ENCODE measurements at places on chromosomes 3 and 15.

GRCh38 chr3:104596551-104596950 lies 770.2 kb upstream of the ALCAM start:
- peak; percentile 25 for DNase-seq

DNA sequence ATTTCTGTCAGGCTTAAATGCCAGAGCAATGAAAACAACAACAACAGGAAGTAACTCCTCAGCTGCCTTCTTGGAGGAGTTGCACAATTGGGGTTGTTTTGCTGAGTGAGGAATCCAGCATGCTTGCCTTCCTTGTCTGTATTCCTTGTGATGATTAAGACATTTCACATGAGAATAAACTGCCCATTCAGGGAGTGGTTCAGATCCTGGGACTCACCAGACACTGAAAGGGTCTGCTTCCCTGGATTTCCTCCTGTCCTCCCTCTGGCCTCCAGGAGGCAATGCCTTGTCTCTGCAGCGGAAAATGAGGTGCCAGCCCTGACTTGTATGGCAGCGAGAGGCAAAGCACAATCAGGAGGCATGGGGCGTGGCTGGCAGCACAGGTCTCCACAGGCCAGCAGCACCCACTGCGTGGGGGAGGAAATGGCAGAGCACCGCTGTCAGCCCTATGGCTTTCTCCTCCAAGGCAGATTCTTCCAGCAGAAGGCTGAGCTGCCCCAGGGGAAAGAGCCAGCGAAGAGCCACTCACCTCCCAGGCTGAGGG lies 41.5 kb downstream of the RBP2 start:
- DNase-seq = peak; percentile 64

- no peak for DNase-seq
Observed at GRCh38 chr3:188367678-188368077, 213.7 kb downstream of the LPP start.

DNA sequence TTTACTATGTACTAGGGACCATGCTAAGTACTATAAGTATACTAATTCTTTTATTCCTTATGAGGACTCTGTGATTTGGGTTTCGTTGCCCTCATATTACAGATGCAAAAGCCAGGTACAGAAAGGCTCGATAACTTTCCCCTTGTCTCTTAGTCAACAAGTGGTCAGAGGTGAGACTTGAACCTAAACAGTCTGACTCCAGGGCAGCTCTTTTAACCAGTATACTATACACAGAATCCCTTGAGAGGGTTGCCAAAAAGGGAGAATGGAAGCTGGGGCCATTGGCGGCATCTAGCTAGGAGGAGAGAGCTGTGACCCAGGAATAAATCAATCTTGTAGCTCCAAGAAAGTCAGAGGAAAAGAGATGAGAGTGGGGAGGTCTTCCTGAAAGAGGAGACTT lies 92.4 kb downstream of the TOP2B start:
- DNase-seq = no peak

- no peak for DNase-seq
Observed at GRCh38 chr3:40925231-40925630, 274.1 kb upstream of the CTNNB1 start.

GRCh38 chr15:100330221-100330620 lies 11.6 kb downstream of the ADAMTS17 start:
- DNase-seq = no peak

DNA sequence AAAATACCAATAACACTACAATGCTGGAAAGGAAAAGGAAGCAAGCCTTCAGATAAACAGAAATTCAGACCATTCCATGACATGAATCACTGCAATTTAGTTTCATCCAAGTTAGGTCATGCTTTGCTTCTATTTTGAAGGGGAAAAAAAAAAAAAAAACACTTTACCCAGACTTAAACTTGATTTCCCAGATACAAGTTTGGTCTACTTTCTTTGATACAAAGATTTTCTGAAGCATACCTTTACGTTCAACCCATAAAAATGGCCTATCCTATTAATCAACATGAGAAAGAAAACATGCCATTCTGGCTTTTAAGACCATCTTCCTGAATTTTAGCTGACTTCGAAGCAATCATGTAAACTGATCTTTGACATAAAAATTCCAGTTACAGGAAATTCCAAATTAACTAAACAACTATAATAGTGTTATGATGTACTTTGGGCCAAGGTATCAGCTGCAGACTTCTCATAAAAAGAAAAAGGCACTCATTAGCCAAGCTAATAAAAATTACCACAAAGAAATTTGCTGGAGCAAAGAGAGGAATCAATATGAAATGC lies 12.6 kb downstream of the OSBPL10 start:
- DNase-seq = no peak

- DNase-seq = no peak
Observed at GRCh38 chr3:182948305-182948704, 32.0 kb downstream of the DCUN1D1 start.

DNA sequence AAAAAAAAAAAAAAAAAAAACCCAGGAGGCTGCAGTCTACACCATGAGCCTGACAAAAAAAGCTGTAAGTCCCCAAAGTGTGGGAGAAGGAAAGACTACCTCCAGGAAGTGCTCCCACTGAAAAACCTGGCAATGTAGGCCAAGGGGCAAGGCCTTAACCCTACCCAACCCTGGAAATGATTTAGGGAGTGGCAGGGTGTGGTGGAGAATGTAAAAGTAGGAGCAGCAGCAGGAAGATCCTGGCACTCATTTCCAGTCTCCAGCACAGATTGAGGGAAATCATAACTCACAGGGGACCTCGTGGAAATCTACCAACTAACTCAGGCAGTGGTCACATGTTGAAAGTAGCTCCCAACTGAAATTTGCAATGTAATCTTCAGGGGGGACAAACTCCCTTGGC lies 839.5 kb downstream of the EPHA3 start:
- peak; percentile 1 for DNase-seq

DNA sequence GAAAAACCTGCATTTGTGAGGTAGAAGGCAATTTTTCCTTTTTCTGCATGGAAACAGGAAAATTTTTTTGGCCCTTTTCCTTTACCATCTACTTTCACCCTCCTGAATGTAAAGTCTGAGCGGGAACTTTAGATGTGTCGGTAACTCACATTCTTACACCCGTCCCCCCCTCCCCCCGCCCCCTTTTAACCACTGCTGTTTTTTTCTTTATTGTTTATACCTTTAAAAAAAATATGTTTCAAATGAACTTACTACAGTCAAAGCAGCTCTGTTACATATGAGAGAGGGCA lies 487 bp upstream of the HES1 start:
- peak; percentile 50 for DNase-seq

- no peak for DNase-seq
Observed at GRCh38 chr3:105800320-105800719, 68.5 kb downstream of the CBLB start.

GRCh38 chr3:115766587-115767482 lies 143.5 kb downstream of the GAP43 start:
- no peak for DNase-seq

- DNase-seq = no peak
Observed at GRCh38 chr3:170477395-170477794, 58.7 kb downstream of the CLDN11 start.

- DNase-seq = no peak
Observed at GRCh38 chr3:18239674-18240073, 185.5 kb downstream of the SATB1 start.

GRCh38 chr15:66454143-66454542 lies 43.4 kb downstream of the SNAPC5 start:
- no peak for DNase-seq

GRCh38 chr3:12384451-12385233 lies 95.8 kb downstream of the PPARG start:
- no peak for DNase-seq

GRCh38 chr15:58070801-58071418 lies 5.4 kb upstream of the ALDH1A2 start:
- DNase-seq = peak; percentile 41

DNA sequence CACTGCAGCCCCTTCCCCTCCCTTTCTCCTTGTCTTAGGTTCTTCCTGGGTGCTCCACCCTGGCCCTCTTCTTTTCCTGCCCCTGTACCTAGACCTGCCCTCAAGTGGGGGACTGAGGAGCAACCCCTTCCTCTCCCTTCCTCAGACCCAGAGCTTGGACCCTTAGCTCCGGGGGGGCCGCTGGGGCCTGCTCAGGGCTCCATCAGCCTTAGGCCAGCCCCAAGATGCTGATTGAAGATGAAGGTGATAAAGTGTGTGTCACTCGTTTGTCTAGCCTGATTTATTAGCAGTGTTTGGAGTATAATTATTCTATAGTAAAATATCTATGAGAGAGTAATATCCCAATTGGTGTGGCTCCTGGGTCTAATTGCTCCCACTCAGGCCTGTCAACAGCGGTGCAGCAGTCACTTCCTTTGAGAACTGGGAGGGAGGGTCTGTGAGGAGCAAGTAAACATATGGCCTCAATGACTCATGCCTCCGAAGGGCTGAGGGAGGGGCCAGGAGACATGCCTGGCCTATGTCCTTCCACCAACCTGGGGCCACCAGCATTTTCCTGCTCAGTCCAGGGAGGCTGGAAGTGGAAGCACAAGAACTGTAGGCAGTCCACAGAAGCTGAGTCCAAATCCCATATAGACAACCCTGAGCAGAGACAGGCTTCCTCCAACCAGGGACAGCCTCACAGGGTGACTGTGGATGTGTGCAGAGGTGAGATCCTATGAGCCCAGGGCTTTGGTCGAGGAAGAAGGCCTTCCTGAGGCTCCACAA lies 123.2 kb downstream of the DNAJB8 start:
- peak; percentile 41 for DNase-seq
